ENCODE measurements at places on chromosomes 6 and 20.
A peak's percentile ranks its signal among the peaks of the same experiment; 100 is the strongest.

DNA sequence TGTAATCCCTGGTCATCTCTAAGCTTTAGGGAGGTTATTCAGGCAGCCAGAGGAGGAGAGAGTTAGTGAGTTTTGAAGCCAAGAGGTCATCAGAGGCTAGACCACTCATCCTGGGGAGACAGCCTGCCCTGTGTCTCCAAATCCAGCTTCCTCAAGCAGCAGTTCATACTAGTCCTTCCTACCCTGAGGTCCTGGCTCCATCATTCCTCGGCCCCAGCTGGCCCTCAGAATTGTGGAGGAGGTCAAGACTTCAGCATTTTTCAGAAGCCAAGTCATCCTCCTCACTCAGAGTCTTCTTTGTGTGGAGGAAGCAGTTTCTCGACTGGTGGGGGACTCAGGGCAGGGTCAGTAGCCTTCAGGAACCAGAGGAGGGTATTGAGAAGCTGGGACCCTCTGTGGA, 12.4 kb upstream of the KIAA1755 start:
- DNase-seq: no peak

DNA sequence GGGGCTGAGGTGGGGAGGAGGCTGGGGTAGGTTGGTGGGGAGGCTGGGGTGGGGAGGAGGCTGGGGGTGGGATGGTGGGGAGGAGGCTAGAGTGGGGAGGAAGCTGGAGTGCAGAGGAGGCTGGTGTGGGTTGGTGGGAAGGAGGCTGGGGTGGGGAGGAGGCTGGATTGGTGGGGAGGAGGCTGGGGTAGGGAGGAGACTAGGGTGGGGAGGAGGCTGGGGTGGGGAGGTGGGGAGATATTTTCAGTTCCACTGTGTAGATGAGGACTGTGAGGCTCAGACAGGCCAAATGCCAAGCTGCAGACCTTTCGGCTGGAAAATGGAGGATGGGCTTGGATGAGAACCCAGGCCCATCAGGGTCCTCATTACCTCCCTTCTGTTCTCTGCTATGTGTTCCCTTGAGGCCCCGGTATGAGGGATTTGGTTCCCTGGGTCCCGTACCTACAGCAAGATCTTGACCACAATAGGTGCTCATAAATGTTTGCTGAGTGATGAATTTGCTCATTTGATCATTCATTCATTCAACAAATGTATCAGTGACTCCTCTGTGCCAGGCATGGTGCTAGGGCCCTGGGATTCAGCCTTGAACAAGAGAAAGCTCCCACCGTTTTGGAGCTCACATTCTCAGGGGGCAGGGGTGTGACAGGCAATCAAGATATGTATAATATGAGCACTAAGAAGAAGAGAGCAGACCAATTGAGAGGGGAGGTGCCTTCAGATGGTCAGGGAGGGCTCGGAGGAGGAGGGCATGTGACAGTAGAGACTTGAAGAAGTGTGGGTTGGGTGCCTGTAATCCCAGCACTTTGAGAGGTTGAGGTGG, 36.1 kb upstream of the NOL4L start:
- no peak for DNase-seq

DNA sequence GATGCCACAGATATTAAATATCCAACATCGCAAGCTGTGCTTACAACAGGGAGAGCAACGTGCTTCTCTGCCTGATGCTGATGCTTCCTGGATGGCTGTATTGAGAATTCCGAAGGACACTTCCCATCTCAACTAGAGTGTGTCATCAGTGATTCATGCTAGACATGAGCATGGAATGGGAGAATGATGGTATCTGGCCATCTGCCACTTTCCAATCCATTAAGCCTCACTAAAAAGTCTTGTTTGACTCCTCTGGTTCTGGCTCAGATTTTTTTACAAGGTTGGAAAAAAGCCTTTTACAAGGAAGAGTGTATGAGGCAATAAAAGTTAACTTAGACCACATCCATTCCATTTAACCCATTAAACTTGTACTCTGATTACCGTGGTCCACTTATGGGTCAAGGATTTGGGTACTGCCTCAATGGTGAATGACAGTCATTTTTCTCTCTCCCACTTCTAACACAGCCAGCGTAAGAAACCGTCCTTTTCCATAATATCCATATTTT, 265.3 kb downstream of the UST start:
- DNase-seq: no peak

DNA sequence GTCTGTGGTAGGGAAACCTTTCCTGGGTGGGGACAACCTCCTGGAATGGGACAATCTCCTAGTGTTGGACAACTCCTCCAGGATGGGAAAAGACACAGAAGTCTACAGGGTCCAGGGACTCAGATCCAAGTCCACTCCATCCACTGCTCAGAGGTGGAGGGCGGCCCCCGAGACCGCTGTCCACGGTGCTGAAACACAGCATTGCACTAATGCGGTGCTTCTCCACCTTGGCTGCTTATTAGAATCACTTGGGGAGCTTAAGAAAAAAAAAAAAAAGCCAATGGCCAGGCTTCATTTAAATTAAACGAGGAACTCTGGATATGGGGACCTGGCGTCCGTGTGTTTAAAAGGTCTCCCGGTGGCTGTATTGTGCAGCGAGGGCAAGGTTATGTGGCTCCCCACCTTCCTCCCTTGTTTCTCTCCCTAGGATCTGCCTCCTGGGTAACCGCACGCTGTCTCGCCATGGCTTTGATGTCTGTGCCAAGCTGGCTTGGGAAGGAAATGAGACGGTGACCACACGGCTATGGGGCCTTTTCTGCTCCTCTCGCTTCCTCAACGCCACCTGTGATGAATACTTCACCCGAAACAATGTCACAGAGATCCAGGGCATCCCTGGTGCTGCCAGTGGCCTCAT, 12.0 kb downstream of the SLC12A5 start:
- peak; percentile 12 for DNase-seq

- peak; percentile 37 for DNase-seq
Observed at GRCh38 chr6:41344876-41345275, 9.5 kb downstream of the NCR2 start.

GRCh38 chr6:74114428-74114827, 418.4 kb downstream of the CD109 start:
- no peak for DNase-seq

All from CD4-positive, alpha-beta T cell treated with Interleukin-15 for 4 hours (primary cell).